ENCODE measurements at places on chromosomes 7 and 10.

DNA sequence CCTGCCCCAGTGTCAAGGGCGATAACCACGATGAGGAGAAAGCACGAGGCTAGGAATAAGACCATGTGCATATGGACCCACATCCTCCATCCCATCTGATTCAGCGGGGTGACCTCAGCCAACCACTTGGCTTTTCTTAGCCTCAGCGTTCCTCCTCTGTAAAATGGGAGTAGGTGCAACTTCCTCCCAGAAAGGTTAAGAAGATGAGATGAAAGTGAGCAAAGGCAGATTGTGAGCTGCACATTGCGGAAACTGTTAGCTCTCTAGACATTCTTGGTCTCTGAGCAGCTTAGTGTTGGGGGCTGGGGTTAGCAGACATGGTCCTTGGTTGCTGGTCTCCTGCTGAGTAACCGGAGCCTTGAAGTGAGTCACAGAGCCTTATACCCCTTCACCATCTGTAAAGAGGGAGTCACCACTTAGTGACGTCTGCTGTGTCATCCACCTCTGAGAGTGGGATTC, 497.3 kb upstream of the GALNT17 start:
- no peak for DNase-seq

DNA sequence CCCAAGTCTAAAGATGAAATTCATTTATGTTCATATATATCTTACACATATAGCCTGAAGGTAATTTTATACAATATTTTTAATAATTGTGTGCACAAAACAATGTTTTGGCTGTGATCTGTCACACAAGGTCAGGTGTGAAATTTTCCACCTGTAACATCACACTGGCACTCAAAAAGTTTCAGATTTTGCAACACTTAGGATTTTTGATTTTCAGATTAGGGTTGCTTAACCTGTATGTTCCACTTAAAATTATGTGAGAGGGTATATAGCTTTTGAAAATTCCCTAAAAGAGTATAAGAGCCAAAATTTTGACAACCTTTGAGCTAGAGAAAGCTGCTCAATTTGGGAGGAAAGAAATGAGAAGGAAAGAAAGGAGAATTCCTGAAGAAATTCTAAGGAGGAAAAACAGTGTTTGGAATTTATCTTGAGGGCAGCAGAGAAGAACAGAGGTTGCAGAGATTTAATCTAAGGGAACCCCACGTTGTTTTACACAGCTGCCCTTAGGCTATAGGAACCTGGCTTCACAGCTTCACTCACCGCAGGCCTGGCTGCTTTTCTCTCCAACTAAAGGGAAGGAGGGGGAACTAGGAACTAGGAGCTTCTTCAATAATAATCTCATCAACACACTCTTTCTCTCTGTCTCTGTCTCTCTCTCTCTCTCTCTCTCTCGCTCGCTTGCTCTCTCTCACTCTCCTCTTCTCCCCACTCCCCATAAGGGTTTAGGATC, 8.5 kb downstream of the VOPP1 start:
- no peak for DNase-seq

DNA sequence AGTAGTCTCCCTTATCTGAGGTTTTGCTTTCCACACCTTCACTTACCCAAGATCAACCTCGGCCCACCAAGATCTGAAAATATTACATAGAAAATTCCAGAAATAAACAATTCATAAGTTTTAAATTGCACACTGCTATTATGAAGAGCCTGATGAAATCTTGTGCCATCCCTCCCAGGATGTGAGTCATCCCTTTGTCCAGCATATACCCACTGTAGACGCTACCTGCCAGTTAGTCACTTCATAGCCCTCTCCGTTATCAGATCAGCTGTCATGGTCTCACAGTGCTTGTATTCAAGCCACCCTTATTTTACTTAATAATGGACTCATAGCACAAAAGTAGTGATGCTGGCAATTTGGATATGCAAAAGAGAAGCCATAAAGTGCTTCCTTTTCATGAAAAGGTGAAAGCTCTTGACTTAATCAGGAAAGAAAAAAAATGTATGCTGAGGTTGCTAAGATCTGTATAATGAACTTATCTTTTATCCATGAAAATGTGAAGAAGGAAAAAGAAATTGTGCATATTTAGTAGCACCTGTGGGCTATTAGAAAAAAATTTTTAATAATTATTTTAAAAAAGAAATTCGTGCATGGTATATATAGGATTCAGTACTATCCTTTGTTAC, 9.8 kb upstream of the MRPS16 start:
- DNase-seq = no peak

GRCh38 chr7:86644282-86645224, 844 bp downstream of the GRM3 start:
- DNase-seq = no peak

DNA sequence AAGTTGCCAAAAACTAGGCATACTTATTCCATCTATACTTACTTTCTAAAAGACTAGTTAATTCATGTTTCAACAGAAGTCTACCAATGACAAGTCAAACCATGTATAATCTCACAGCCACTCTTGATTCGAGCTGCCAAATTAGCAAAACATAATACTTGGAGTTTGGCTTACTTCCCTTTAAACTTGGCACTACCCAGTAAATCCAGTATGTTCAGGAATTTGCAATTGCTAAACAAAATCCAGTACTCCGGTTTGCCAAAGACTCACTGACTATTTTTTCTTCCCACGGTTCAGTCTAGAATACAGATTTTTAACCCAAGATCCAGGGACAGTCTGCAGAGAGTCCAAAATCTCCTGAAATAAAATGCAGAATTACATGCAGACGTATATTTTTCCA, 4.6 kb downstream of the OAT start:
- DNase-seq = no peak

GRCh38 chr10:30986053-30986555, 45.6 kb downstream of the ZNF438 start:
- no peak for DNase-seq

DNA sequence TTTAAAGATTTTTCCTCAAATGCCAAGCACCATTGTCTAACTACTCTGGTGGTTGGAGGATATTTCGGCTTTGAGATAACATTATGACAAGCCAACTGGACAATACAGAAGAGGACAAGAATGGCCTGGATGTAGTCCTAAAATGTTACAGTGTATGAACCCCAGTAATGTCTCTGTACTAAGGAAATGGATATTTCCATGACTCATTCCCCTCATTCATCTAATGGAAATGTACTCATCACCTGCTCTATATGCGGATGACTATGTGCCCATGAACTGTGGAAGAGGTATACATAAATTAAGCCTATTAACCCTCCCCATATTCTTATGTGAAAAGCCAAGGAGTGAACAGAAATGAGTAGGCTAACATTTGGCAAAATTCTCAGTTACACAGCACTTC, 207.9 kb downstream of the CACNA2D1 start:
- DNase-seq = no peak

- DNase-seq = no peak
Observed at GRCh38 chr7:64498270-64498669, 64.6 kb downstream of the ZNF680 start.

DNA sequence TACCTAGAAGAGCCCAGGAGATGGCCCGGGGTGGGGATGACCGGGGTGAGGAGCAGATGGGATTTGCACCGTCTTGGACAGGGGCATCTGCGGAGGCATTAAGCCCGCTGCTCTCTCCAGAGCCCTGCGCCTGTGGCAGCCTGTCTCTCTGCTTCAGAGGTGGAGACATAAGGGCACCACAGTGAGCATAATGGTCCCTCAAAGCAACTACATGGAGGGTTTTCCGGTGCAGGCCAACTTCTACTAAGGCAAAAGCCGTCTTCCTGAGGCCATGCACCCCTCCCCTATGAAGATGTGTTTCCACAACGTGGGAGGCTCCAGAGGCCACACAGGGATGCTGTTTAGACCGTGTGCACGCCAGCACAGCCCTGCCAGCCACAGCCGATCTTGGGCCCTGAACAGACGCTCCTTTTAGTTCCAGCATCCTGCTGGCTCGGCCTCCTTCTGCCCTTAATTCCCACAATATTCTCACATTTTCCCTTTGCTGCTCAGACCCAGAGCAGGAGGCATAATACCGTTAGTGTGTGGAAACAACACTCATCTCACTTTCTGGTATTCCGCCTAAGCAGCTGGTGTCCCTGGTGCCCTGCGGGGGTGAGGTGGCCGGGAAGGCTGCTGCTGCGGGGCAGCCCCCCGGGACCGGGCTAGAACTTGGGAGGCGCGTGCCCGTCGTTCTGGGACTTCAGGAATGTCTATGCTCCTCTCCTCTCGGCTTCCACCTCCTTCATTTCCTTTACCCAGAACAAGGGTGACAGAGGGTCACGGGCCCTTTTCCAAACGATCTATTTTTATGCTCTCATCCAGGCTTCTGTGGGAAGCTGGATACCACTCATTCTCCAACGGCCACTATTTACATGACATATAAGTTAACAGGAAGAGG, 266.9 kb downstream of the TNS3 start:
- DNase-seq = no peak

- DNase-seq = no peak
Observed at GRCh38 chr7:64102656-64103400, 57.6 kb downstream of the ZNF727 start.

DNA sequence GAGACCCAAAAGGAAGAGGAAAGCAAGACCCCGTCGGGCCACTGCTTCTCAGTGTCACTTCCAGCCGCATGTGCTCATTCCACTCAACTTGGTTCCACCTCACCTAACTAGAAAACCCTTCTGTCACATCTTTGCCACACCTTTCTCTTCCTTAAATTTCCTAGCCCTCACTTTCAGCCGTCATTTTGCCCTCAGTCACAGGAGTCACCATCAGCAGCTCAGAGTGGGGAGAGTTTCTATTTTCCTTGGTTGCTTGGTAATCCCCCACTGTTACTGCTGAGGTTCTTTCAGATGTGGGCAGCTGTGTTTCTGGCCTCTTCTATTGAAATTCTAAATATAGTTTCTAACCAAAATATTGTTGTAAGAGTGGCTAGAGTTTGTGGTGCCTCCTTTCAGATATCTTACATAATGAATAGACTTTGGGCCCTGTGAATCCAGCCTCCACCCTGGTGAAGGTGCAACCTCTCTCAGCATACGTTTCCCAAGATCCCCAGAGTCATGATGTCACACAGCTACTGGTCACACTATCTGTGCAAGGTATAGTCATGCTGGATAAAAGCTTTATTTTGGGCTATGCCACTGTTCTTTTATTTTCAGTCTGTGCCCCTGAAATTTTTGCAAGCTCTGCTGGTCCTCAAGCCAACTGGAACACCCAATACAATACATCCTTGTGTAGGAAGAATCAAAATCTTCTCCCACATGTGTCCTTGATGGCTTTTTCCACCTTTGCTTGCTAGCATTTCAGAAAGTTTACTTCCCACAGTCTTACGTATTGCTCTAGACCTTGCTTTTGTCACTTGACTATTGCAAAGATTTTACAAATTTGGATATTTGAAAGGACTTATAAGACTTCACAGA, 9.2 kb downstream of the AGBL3 start:
- DNase-seq = no peak

DNA sequence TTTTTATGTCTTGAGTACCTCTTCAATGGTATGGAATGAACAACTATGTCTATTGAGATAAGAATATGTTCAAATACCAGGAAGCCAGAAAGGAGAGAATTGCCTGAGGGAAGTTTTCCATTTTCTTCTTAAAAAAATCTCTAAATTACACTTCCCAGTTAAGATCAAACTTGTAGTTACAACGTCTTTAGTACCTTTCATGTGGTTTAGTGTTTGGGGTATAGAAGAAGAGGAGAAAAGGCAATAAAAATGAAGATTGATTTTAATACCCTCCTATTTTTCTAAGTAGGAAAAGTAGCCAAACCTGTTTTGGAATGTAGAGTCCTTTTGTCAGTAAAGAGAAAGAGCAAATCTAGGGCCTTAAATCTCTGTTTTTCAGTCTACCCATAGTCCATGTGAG, 470.0 kb upstream of the SEMA3A start:
- no peak for DNase-seq

DNA sequence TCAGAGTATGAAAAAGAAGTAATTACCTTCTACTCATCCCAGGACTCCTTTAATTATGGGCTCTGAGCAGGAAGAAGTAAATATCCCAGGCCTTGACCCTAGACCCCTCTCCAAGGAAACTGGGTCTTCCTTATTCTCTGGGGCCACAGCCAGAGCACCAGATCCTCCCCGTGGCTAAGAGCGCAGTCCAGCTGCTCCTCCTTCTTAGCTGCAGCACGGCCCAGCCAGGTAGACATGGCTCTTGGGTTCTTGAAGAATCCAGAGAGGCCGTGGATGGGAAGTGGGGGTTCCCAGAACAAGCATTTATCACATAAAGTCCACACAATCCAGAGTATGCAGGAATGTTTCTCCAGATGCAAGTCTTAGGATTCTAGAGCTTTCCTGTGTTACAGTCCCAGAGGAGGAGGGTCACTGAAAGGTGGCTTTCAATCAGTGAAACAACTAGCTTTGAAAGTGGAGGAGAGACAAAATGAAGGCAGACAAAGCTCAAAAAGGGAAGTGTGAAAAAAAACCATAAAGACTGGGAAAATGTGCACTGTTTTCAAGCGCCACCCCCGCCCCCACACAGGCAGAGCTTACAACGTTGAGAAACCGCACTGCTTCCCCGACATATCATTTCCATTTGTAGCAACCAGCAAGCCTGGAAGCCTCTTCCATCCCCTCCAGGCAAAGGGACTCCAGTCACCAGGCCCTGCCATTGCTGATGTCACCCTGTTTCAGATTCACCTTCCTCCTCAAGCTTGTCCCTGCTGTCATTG, 396.5 kb upstream of the MKI67 start:
- no peak for DNase-seq

- DNase-seq = no peak
Observed at GRCh38 chr7:372546-372931, 82.6 kb downstream of the FOXL3 start.

DNA sequence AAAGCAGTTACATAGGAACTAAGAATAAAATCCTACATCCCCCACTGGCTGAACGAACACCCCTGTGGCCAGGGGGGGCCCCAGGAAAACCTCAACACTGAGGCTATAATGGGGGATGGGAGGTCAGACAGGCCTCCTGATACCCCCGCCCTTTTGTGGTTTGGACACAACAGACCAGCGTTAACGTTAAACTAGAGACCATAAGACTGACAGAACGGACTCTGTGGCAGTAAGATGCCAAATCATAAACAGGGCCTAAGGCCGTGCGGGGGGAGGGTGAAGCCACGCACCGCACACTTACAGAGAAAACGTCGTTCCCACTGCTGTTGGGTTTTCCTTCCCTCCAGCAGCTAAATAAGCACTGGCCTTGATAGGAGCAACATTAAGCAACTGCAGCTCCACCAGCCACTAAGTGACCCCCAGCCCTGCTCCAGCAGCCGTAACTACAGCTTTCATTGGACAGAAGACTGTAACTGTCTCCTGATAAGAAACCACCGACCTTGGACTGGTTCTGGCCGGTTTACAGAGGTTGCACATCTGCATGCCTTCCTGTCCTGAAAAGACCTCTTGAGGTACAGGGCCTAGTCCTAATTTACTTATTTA, 3.4 kb upstream of the PPP2R2D start:
- no peak for DNase-seq

GRCh38 chr7:104275900-104276299, 52.5 kb upstream of the LHFPL3 start:
- no peak for DNase-seq

DNA sequence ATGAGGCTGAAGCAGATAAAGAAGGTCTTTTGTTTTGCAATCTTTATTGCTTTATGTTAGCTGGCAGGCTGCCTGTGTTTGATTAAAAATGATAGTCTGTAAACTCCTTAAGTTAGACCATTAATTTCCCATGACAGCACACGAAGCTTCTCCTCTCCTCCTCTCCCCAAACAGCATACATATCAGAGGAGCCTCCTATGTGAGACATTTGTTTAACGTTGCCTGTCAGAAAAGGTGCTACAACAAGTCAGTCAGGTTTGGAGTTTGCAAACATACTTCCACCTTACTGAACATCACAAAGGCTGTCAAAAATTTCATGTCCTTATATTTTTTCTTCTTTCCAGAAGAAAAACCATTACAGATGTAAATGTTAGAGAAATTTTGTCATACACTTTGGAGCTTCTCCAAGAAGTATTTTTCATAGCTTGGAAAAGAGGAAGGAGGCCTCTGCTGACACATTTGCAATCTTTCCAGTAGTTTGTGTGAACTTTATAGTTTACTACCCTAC, 393.1 kb downstream of the EXOC4 start:
- DNase-seq = no peak
